ENCODE measurements at places on chromosomes 4 and X.

DNA sequence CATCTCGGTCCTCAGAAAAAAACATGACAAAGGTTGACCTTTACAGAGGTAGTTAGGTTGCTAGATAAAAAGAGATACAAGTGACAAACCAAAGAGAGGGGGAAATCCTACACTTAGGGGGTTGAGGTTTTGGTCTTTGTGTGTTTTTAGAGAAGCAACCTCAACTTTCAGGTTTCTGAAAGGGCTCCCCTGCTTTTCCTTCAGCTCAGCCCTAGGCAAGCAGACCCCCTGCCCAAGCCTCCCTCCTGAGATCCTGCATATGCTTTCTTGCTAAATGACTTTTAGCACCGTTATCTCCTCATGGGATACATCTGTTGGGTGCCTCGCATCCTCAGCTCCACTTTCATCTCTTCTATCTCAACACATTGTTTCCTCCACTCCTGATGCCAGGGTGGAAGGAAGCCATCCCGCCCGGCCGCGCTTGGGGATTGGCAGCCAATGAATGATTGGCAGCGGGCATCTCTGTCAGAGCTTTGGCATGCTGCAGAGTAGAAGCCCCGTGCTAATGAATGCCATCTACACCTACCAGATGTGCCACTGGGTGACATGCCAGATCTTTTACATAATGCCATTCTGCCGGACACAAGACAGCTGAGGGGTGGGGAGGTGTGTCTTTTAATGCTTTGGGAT, 15.0 kb upstream of the PRDM8 start:
- DNase-seq = no peak

- DNase-seq = no peak
Measured at GRCh38 chrX:124300405-124300804, 32.1 kb upstream of the TEX13D start.

- DNase-seq = no peak
Measured at GRCh38 chrX:110032534-110033147, 29.7 kb downstream of the TMEM164 start.

GRCh38 chr4:112348488-112349158, 51.5 kb downstream of the ALPK1 start:
- DNase-seq = no peak

DNA sequence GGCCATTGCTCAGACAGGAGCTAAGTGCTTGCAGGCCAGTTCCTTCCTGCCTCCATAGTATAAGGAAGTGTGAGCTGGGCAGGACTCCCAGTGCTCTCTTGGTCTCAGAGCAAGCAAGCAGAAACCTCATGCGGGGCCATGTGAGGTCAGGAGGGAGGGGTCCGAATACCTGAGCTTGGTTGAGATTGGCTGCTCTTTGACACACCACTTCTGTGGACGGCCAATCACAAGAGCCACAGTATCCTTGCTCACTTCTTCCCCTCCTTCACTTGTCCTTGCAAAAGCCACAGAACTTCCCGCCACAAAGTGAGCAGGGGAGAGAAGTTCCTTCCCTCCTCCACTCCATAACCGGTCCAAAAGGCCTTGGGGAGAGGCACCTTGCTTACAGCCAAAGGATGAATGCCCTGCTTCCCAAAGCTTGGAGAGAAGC, 56.7 kb downstream of the PRPS1 start:
- no peak for DNase-seq

DNA sequence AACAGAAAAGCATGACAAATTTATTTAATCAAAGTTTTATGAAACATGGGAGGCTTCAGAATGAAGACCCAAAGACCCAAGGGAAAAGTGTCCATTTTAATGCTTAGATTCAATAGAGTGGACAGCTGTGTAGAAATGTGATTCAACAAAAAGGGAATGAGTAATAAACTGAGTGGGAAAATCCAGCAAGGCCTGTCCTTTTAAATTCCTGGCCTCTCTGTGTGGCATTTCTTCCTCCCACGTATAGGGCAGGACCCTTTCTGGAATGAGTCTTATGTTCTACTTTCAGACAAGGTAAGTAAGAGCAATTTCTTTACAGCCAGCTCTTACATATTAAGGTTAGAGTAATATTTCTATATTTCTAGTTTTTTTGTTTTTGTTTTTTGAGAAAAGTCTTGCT, 14.5 kb downstream of the AASDH start:
- no peak for DNase-seq

DNA sequence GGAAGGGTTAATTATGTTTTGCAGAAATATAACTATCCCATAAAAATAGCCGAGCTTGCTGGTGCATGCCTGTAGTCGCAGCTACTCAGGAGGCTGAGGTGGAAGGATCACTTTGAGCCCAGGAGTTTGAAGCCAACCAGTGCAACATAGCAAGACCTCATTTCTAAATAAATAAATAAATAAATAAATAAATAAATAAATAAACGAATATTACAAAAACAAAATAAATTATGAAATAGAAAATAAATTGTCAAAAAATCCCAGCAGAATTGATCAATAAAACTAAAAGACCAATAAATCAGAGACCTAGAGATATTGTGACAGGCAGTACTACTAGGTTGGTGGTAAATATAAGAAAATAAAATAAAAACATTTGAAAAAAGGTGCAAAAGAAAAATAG, 6.7 kb upstream of the ARL13A start:
- DNase-seq = no peak

- no peak for DNase-seq
Measured at GRCh38 chr4:142801966-142802365, 44.1 kb downstream of the INPP4B start.

DNA sequence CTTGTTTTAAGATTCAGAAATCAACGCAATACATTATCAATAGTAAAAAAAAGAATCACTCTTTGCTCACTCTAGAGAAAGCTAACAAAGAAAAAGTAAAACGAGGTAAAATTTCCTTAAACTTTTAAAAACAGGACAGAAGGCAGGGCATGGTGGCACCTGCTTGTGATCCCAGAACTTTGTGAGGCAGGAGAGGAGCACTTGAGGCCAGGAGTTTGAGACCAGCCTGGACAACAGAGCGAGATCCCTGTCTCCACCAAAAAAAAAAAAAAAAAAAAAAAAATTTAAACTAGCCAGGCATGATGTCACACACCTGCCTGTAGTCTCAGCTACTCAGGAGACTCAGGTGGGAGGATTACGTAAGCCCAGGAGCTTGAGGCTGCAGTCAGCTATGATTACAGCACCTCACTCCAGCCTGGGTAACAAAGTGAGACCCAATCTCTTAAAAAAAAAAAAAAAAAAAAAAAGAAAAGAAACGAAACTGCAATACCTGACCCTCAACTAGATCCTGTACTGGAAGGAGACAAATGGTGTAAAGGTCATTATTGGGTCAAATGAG, 3.5 kb downstream of the CCNI start:
- peak; percentile 38 for DNase-seq

GRCh38 chrX:136047969-136048368, 62.7 kb downstream of the SLC9A6 start:
- DNase-seq = no peak

DNA sequence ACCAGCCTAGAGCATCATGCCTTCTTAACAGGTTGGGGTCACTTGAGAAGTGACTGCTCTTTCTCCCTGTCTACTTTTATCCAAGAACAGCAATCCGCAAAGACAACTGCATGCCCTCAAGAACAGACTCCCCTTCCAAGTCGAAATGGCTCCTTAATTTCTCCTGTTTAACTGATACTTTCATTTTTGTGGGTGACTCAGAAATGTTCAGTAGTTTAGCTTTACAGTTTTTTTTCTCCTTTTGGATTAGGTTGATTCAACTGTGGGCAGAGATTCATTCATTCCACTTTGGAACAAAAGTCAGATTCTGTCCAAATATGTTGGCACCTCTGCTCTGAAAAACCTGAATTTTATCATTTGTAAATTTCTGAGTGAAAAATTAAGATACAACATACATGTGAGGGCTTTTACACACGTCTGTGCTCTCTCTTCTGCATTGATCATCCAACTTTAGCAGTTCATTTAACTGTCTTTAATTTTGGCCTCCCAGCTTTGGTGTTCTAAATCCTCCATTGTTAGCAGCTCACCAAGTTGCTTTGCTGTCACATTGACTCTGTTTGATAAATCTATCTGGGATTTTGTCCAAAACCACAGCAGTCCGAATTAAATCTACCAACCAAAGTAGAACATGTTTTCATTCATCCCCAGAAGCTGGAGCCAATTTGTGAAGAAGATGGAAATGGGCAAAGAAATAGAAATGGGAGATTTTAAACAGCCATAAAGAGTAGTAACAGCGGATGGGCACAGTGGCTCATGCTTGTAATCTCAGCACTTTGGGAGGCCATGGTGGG, 50.0 kb downstream of the HOPX start:
- no peak for DNase-seq

GRCh38 chrX:91435395-91435794, 756 bp downstream of the PABPC5 start:
- no peak for DNase-seq

- no peak for DNase-seq
Measured at GRCh38 chrX:115533485-115533884, 27.5 kb upstream of the PLS3 start.

DNA sequence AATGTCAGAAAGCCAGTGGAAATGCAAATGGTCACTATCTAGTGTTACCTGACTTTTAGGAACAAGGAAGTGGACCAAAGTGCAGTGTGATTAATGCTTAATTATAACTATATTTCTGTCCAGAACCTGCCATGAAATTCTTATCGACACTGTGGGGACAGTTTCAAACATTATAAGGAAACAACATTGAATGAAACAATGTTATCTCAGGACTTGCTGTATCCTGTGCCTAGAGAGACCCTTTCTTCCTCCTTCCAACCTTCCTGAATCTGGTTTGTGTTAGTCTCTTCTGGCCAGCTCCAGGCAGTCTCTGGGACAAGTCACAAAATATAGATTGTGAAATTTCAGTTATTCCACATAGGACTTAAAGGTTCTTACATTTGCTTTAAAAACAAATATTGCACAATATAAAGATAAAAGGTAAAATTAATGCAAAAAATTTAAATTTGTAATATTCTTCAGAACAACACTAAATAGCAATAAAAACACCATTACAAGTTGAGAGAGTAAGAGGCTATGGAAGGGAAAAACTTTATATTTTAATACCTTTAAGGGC, 203.4 kb downstream of the ZNF674 start:
- DNase-seq = no peak

- DNase-seq = peak; percentile 44
Measured at GRCh38 chrX:119784747-119785446, 6.5 kb downstream of the RPL39 start.

- no peak for DNase-seq
Measured at GRCh38 chr4:121936101-121936500, 15.8 kb downstream of the TRPC3 start.

GRCh38 chr4:5955201-5955821, 62.4 kb upstream of the CRMP1 start:
- no peak for DNase-seq

DNA sequence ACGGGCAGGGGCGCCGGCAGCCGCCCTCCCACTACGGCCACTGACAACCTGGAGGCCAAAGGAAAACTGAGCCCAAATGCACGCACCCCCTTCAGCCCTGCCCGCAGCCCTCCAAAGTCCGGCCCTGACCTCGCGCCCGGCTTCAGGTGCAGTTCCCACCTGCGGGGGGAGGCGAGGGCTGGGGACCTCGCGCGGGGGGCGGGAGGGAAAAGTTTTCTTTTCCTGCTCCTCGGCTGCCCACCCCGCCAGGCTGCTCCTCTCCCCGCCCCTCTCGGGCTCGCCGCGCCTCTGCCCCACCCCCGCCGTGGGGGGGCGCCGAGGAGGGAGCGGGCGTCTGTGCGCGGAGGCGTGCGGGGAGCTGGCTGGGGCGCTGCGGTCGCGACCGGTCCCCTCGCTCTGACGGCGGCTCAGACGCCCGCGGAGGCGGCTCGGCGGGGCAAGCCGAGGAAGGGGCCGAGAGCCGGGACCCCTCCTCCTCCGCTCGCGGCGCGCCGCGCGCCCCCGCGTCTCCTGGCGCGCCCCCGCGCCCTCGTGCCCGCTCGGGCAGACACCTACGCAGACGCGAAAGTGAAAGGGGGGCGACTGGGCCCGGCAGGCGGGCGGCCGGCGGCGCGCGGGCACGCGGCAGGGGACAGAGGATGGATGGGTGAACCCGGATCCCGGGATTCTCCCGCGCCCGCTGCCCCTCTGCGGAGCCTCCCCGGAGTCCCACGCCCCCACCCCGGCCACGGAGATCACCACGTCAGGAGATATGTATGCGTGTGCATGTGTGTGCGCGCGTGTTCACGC, 3.1 kb upstream of the NR3C2 start:
- DNase-seq = peak; percentile 70

DNA sequence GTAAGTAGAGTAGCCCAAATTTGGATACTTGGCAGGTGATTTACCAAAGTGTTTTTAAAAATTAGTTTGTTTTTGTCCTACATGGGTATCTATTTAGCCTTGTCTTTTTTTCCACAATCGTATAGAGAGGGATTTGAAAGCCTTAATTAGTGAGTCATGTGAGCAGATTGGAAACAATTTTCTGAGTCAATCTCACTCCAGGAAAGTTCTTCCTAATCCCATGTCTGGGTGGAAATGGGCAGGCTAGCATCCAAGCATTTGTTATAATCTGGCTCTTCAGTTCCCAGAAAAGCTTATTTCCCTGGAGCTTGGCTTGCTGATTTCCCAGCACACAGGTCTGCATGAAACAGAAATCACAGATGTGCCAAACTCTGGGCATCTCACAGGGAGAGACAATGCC, 426.9 kb upstream of the BOD1L1 start:
- DNase-seq = no peak

DNA sequence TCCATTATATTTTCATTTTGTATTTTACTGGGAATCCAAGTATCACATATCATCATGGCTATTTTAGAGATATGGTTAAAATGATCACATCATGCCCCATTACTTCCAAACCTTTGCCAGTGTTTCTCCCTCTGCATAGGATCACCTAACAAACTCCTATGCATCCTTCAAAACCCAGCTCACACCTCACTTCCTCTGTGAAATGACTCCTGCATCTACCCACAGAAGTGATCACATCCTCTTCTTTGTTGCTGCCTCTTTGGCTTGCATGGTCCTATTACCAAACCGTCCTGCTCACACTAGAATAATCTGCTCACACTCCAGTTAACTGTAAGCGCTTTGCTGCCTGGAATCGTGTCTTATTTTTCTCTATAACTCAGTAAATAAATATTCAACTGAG, 74.7 kb upstream of the C4orf50 start:
- no peak for DNase-seq

DNA sequence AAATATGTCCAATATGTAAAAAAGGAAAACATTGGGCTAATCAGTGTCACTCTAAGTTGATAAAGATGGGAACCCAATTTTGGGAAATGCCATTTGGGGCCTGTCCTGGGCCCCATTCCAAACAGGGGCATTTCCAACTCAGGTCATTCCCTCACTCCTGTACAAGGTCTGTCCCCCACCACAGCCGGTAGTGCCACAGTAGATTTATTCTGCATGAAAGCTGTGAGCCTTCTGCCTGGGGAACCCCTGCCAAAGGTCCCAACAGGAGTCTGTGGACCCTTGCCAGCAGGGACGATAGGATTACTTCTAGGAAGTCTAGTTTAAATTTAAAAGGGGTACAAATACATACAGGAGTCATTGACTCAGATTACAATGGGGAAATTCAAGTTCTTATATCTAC, 317.6 kb upstream of the GNPDA2 start:
- DNase-seq = no peak

GRCh38 chr4:54090404-54090803, 9.6 kb upstream of the GSX2 start:
- DNase-seq = no peak

- no peak for DNase-seq
Measured at GRCh38 chrX:131317326-131317725, 28.2 kb upstream of the IGSF1 start.

- DNase-seq = no peak
Measured at GRCh38 chrX:39453889-39454621, 643.7 kb downstream of the BCOR start.
